Neural crest cell (in vitro differentiated cells): ENCODE measurements at places on chromosomes 5 and 9.

- no peak for DNase-seq
These were observed 439.1 kb downstream of the NR2F1-AS1 start for GRCh38 chr5:93141969-93142368.

- no peak for DNase-seq
These were observed 60.1 kb upstream of the ITGA1 start for GRCh38 chr5:52727576-52727975.

GRCh38 chr5:116395226-116395625 is 179.4 kb downstream of the SEMA6A start:
- DNase-seq = no peak

DNA sequence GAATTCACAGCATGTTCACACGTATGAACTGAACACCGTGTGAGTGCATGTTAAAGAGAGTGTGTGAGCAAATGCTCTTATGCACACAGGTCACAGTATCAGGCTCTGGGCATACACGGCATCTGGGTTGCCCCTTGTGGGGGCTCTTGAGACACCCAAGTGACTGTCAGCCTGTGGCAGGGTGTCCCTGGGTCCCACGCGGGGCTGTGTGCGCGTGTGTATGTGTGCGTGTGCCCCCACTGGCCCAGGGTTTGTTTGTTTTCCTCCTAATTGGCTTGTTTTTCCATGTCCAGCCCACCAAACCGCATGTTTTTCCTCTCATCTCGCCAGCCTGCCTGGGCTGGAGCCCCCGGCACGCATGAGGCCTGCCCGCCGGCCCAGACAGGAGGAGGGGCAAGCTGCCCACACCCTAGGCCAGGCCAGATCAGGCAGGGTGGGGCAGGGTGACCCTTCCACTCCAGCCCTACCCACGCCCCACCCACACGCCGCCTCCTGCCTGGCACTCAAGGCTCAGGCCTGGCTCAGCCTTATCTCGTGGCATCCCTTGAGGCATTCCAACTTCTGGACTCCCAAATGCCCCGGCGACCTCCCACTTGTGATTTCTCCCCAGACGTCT is 28.8 kb downstream of the CNTFR start:
- no peak for DNase-seq

- no peak for DNase-seq
These were observed 45.3 kb downstream of the SLC36A1 start for GRCh38 chr5:151492729-151493128.

DNA sequence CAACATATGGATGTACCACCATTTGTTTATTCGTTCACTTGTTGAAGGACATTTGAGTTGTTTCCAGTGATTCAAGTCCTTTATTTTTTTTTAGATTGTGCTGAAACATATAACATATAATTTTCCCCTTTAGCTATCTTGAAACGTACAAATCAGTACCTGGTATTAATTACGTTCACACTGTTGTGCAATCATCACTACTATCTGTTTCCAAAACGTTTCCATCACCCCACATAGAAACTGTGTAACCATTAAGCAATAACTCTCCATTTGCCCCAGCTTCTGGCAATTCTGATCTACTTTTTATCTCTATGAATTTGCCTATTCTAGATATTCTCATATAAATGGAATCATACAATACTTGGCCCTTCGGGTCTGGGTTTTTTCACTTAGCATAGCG is 116.0 kb downstream of the FGF1 start:
- no peak for DNase-seq

GRCh38 chr5:147522435-147522834 is 12.6 kb upstream of the DPYSL3 start:
- no peak for DNase-seq

DNA sequence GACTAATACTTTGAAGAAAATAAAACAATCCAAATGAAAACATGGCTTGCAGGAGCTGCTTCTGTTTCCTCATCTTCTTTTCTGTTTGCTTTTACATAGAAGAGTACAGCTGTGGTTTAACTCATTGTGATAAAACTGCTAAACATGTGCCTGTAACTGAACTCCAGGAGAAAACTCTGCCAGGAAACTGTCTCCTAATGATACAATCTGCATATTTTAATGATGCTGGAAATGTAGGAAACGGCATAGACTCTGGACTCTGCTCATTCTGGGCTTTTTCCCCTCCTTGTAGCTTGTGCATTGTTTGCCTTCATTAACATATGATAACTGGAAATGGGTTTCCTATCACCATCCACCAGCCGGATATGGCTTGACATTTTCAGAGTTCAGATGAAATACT is 813.3 kb upstream of the WWC1 start:
- DNase-seq = no peak

DNA sequence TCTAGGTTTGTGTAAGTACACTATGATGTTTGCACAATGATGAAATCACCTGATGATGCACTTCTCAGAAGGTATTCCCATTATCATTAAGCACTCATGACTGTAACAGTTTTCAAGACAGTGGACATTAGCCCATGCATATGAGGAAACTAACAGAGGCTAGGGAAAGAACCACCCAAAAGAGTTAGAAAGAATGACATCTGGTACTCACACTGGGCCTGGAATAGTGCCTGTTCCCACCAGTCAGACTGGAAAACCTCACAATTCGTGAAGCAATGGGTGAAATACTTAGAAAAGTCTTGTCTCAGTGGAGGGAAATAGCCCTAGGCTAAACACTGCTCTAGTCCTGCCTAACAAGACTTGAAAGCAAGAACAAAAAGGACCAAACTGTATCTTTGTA is 117.4 kb upstream of the GDNF start:
- DNase-seq = no peak

- DNase-seq = no peak
These were observed 6.7 kb downstream of the N4BP3 start for GRCh38 chr5:178119915-178120606.

GRCh38 chr5:14006823-14007520 is 62.5 kb upstream of the DNAH5 start:
- DNase-seq = no peak

- DNase-seq = no peak
These were observed 39.5 kb upstream of the CFAP157 start for GRCh38 chr9:127667127-127667844.

DNA sequence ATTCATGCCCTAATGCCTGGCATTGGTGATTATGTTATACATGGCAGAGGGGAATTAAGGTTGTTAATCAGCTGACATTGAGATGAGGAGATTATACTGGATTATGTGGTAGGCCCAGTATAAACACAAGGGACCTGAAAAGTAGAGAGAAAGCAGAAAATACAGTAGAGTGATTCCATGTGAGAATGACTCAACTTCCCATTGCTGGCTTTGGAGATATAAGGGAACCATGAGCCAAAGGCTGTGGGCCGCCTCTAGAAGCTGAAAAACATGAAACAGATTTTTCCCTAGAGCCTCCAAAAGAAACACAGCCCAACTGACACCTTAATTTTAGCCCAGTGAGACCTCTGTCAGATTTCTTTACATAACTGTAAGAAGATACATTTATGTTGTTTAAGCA is 65.0 kb upstream of the CTXN3 start:
- no peak for DNase-seq

GRCh38 chr9:36148311-36149051 is 11.9 kb downstream of the GLIPR2 start:
- DNase-seq = no peak

DNA sequence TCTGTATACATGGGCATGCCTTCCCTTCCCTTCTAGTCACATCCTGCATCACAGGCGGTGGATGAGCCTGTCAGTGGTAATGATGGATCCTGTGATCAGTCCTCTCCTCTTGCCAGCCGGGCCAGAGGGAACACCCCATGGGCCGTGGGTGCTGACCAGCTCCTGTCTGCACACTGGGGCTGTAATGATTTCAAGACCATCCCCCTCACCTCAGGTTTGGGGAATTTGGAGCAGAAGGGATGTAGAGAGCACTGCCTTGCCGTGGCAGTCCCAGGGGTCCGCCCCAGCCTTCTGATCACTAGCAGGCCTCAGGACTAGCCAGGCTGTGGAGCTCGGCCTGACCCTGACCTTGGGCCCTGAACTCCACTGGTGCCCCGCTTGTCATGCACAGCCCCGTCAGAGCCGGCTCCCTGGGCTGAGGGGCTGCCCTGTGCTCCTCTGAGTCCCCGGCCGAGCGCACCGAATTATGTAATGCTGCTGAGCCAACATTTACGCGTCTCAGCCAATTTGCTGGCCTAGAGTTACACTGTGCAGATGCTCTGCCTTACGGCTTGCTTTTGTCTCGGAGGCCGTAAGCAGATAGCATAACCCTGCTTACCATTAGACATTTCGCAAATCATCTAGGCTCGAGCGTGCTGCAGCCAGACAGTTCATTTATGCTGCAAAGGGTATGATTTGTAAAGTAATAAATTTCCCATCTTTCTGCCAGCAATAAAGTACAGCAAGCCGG is 155.3 kb downstream of the MACROH2A1 start:
- no peak for DNase-seq

DNA sequence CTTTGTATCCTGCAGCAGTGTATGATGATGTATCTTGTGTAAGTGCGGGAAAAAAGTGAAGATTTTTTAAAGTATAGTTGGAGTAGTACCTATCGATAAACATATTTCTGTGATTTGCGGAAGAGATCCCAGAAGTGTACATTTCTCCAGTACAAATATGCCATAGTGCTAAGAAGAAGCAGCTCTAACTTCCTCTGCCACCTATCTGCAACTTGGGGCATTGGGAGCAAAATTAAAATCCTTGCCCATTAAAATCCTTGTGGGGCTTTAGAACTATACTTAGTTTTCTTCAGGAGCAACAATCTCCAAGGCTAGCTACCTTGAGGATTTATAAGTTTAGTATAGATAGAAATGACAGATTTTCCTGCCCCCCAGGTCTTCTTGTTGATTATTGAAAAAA is 123.7 kb downstream of the VCAN start:
- DNase-seq = no peak

DNA sequence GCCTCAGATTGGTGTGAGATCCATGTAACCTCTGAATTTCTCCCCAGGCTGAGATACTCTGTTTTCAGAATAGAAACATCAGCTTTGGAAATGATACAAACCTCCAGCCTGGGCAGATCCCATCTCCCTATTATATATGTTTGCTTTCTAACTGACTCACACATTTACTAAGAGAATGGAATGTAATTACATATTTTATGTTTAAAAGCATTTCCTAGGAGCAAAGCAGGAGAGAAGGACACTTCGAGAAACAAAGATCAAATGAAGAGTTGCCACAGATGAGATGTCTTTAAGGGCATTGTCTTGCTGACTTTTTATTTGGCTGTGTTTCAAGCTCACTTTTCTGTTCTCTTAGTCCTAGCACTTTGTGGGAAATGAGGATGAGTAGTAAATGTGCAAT is 96.3 kb downstream of the CDH18 start:
- no peak for DNase-seq

DNA sequence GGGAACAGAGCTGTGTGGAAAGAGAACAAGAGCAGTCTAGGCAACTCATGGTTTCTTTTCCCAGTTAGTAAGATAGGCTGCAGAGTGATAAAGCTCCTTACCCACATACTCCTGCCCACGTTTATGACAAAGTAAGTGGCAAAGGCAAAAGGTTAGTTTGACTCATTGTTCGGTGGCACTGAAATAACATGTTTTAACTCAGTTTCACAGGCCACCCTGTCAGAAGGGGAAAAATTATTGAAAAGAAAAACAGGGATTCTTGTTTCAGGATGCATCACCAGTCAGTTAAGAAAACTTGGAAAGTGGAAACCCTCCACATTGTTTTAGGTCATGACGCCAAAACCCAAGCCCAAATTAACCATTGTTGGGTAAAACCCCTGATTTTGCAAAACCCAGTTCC is 22.3 kb upstream of the DAB2 start:
- DNase-seq = no peak

DNA sequence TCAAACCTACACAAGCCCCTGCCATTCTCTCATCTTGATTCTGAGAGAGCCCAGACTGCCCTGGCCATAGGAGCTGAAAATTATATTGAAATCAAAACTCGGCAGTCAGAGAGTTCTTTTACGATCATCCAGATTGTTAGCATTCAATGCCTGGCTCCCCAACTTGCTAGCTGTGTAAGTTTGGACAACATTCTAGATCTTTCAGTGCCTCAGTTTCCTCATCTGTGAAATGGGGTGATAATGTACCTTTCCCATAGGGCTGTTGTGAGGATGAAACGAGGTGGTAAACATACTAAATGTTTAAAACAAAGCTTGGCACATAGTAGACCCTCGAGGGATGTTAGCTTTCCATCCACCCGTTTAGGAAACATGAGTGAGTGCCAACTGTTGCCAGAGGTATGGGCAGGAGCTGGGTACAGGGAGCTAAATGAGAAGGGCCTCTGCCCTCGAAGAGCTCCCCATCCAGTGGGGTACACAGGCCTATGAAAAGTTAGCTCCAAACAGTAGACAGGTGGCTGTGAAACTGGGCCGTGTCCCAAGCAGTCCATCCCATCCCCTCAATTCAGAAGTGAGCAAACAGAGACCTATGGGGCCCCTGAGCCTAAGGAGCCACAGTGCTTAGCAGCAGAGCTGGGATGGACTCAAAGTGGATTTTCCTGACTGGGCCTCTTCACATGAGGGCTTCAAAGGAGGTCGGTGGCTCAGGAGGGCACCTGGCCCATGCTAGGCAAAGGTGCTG is 17.3 kb upstream of the IGFBPL1 start:
- no peak for DNase-seq

GRCh38 chr5:14486486-14486885 is 95.1 kb upstream of the OTULINL start:
- no peak for DNase-seq
